A549 treated with Mapracorat at 1 μM for 4 hours (cell line): ENCODE measurements at places on chromosomes 3 and 15. TPM values are rescaled to one million over a fixed set of nuclear protein-coding genes. Genes with fewer than 3 reads are reported as not detected.

Gene PROS1
- total RNA-seq, result 9.8 to 13.3 TPM (median 11.4 TPM) in 5 replicates

Gene AHSG
- total RNA-seq, result 0.08 to 0.11 TPM in 2 of 5 replicates, not detected in the others

Gene RGMA
- 0.10 to 0.56 TPM (median 0.22 TPM) in 5 replicates for total RNA-seq

Gene IGSF10
- total RNA-seq, result 0.28 to 0.57 TPM (median 0.35 TPM) in 5 replicates

Gene DUOX1
- total RNA-seq, result not detected in 5 replicates
